ENCODE measurements at places on chromosomes 6 and 20.

- no peak for DNase-seq
Observed at GRCh38 chr6:143271024-143271423, 179.5 kb downstream of the ADAT2 start.

DNA sequence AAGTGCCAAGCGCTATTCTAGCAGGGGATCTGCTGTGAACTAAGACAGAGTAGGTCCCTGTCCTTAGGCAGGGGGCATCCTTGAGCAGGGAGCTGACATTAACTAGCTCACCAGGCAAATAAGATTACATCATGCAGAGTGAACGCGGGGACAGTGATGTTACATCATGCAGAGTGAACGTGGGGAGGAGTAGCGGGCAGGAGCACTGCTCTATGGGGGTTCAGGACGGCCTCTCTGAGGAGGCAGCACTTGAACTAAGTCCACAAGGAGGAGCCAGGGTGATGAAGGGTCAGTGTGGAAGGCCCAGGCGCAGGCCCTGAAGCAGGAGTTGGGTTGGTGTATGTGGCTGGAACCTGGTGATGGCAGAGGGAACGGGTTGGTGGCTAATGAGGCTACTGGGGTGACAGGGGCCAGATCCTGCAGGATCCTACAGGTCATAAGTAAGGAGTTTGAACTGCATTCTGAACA lies 38.7 kb downstream of the KAT14 start:
- DNase-seq: no peak

DNA sequence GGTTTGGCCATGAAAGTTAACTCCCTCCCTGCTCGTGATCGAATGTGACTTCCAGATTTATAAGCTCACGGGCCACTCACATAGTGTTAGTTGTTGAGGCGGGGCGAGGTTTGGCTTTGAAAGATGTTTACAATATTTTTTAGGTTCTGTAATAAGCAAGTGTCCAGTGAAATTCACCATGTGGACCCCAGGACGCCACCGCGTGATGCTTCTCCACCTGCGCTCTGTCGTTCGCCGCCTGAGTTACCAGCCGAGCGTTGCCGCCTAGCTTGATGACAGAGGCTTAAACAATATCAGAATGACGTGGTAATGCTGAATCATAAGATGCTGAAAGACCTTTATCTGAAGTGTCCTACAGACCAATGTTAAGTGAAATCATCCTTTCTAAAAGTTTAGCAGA lies 241.0 kb downstream of the MYLK4 start:
- no peak for DNase-seq

- no peak for DNase-seq
Observed at GRCh38 chr6:35725721-35726438, 11.0 kb upstream of the ARMC12 start.

DNA sequence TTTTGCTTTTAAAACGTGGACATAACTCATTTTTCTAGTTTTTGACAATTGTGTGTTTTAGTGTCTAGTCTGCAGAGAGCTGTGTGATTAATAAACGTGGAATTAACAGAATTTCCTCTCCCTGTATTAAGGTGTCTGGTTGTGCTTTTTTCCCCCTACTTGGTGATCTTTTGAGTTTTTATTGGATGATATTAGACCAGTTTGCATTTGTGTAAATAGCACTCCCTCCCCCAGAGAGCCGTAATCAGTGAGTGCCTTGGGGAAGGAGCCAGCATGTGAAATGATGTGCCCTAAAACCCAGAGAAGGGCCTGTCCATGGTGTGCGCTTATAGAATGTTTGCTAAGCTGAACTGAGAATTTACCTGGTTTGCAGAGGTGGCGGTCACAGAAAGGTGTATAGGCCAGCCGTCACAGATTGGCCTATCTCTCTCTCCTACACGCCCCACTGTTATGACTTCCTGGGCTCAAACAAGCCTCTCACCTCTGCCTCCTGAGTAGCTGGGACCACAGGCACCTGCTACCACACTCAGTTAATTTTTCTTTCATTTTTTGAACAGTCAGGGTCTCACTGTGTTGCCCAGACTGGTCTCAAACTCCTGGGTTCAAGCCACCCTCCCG lies 42.4 kb downstream of the ALDH5A1 start:
- DNase-seq: no peak

GRCh38 chr6:158377860-158378259 lies 65.6 kb downstream of the TULP4 start:
- no peak for DNase-seq

DNA sequence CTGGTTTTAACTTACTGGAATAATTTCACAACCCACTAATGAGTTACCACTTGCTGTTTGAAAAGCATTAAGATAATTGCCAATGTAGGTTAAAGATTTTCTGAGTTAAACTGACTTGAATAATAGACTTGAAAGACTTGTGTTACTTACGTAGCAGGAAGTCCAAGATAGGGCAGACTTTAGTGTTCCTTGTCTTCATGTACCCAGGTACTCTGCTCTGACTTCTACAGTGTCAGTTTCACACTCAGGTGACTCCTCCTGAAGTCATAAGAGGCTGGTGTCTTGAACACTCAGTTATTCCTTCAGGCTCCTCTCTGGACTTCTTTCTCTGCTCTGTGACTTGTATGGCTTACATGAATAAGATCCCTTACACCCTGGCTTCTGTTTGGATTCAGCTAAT lies 76.3 kb upstream of the SGK1 start:
- DNase-seq: no peak

DNA sequence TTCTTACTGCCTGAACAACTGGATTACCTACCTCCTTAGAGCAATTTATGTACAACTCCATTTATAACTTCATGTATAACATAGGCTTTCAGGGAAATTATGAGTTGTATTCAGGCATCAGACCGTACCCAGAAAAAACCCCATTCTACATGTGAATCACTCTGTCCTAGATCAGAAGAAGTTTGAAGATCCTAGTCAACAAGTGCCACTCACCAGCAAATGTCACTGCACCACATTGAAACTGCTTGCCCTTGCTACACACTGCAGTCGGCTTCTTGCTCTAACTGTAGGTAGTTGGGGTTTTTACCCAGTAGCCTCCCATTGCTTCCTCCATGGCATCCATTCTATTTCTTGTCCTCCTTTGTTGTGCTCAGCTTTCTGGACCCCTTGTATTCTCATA lies 132.4 kb downstream of the DNAH8 start:
- peak; percentile 8 for DNase-seq

DNA sequence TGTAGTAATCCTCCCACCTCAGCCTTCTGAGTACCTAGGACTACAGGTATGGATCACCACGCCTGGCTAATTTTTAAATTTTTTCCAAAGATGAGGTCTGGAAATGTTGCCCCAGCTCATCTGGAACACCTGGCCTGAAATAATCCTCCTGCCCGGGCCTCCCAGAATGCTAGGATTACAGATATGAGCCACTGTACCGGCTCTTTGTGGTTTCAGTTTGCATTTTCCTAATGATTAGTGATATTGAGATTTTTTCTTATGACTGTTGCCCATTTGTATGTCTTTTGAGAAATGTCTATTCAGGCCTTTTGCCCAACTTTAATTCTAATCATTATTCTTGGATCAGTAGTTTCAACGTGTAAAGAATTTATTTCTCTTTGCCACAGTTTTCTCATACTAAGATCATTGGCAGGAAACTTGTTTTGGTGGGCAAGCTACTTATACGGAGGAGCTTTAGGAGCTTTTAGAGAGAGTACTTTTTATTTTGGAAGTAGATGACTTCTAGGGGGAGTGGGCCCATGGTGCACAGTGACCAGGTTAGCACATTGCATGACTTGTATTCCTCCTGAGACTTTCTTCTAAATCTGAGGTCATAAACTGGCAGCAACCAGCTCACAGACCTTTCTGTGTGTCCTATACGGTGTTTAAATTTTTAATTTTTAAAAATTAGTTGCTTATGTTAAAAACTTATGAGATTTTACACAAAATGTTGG lies 62.3 kb downstream of the STK4 start:
- no peak for DNase-seq

DNA sequence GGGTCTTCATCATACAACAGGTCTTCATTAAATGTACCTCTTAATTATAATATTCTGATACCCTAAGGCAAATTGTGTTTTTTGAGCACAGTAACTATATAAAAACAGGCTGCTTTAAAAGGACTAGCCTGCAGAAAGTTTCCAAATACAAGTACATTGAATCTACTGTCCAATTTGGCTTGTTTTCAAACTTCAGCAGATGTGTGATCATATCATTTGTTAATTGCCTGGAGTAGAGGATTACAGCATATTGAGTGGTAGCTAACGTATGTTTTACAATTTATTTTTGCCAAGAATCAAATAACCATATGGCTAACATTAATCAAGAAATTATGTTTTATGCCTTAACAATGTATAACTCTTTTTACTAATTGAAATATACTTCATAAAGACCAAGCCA lies 12.6 kb downstream of the TINAG start:
- DNase-seq: no peak

GRCh38 chr6:133466680-133467079 lies 225.5 kb downstream of the EYA4 start:
- DNase-seq: no peak

- no peak for DNase-seq
Observed at GRCh38 chr6:11667876-11668275, 110.7 kb downstream of the ADTRP start.

DNA sequence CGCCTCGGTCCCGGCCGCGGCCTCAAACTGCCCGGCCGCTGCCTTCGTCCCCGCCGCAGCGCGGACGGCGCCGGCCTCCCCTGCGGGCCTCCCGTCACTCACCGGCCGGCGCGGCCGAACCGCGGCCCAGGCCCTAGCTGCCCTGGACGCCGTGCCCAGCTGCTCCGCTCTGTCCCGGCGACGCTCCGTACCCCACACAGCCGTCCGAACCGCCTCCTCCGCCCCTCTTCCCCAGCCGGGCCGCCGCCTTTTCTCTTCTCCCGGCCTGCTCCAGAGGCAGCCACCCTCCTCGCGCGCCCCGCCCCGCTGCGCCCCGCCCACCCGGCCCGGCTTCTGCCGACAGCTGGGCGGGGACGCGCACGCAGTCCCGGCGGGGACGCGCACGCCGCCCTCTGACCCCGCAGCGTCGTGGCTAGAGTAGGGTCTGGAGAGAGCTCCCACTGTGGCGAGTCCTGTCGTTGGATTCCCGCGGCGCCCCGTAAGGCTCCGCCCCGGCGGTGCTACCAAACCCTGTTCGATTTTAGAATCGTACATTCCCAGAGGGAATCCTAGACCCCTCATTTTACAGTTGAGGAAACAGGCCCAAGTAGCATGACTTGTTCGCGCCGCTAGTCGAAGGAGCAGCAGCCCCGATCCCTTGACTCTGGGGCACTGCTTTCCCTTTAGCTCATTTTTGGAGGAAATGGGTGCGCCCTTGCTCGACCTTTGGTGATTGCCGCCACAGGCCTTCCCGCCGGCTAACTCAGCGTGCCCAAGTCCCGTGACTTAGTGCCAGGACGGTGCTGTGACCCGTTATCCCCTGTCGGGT lies at the start of gene FBXO30:
FBXO30 (minus strand) TSS at position 295 of the 808 bp plus-strand sequence. CDS start 8,390 bp downstream, outside the sequence.
- DNase-seq: peak; percentile 80

- DNase-seq: no peak
Observed at GRCh38 chr6:7071405-7071804, 36.4 kb upstream of the RREB1 start.

GRCh38 chr6:44697327-44697726 lies 309.8 kb downstream of the CDC5L start:
- no peak for DNase-seq

- no peak for DNase-seq
Observed at GRCh38 chr20:20820785-20821483, 108.5 kb upstream of the RALGAPA2 start.

- no peak for DNase-seq
Observed at GRCh38 chr20:45518282-45518681, 2.9 kb upstream of the SPINT3 start.

- DNase-seq: no peak
Observed at GRCh38 chr6:389622-390021, 1.9 kb upstream of the IRF4 start.

DNA sequence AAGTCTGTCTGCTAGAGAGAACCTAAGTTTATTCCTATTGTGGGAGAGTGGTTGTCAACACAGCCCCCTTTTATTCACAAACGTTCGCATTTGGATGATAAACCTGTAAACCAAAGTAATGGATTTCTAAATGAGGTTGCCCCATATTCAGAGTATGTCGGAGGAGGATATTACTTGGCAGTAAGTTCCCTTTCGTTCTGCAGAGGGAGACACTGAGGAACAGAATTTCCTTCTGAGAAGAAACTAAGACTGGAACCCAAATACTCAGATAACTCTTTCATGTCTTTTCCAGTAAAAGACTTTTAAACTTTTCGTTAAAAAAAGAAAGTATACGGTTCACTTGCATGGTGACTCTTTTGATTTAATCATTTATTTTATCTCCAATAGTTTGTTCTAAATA lies 754.6 kb upstream of the MMS22L start:
- no peak for DNase-seq

DNA sequence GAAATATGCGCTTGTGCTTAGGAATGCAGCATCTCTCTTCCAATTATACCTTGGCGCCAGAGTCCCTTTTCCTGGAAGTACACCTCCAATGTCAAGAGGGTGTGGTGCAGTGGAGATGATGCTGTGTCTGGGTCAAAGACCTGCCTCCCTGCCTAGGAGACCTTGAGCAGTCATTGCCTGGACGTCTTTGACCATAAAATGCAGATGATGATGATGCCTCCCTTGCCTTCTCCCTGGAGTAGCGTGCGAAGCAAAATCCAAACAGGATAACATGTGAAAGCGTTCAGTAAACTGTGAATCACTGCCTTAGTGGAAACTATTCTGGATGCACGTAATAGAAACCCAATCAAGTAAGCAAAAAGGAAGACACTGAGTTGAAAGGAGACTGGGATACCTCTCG lies 97.4 kb upstream of the ARMC2 start:
- no peak for DNase-seq

DNA sequence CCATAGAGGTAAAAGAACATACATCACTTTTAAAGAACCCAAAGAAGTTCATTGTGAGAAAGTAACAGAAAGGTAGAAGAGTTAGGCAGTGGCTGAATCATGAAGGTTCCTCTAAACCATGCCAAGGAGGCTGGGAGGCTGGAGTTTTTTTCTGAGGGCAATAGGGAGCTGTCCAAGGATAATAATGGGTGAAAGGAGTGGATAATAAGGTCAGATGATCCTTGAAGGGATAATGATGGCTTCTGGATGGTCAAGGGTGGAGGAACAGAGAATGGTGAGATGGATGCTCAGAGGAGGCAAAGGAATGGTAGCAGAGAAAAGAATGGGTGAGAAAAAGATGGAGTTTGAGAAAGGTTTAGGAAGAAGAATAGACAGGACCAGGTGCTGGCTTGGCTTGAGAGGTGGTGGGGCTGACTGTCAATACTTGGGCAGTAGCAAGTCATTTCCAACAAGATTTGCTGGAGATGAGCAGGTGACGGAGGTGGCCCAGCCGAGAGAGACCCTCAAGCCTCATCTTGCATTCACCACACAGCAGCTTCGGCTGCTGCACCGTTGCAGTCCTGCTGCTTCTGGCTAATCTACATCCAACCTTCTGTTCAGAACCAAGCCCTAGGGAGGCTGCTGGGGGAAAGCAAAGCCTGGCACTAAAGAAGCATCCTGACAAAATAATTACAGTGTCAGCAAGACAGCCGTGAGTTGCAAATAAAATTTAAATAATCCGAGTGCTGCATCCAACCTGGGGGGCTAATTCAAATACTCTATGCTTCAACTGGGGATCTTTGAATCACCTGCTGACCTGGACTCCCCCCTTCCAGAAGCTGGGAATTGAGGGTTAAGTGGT lies 131.2 kb upstream of the KCNG1 start:
- DNase-seq: no peak

- DNase-seq: no peak
Observed at GRCh38 chr6:100458841-100459591, 5.7 kb downstream of the SIM1 start.

- no peak for DNase-seq
Observed at GRCh38 chr6:131764350-131764749, 43.5 kb upstream of the ENPP1 start.
